ENCODE measurements at places on chromosomes 11 and 22. TPM values are rescaled to one million over a fixed set of nuclear protein-coding genes. Genes with fewer than 3 reads are reported as not detected.

GRCh38 chr11:92269021-92269420 lies 44.4 kb downstream of the FAT3 start:
- no peak for ATAC-seq

DNA sequence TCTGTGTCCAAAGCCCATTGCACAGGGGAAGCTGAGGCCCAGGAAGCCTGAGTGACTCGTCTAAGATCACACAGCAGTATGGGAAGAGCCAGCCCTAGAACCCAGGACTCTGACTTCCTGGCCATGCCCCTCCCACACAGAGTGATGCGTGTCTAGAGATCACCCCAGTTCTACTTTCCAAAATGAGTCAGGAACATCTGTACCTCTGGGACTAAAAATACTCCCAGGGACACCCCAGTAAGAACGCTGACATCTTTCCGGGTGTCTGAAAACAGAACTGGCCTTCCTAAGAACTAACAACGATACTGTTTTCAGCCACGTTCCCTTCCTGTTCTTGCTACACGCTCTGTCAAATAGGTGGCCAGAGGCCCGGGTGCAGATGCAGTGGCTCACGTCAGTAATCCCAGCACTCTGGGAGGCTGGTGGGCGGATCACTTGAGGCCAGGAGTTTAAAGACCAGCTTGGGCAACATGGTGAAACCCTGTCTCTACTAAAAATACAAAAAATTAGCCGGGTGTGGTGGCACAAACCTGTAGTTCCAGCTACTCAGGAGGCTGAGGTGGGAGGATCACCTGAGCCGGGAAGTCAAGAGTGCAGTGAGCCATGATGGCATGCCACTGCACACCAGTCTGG lies 21.7 kb upstream of the PDGFB start:
- peak; percentile 43 for ATAC-seq

DNA sequence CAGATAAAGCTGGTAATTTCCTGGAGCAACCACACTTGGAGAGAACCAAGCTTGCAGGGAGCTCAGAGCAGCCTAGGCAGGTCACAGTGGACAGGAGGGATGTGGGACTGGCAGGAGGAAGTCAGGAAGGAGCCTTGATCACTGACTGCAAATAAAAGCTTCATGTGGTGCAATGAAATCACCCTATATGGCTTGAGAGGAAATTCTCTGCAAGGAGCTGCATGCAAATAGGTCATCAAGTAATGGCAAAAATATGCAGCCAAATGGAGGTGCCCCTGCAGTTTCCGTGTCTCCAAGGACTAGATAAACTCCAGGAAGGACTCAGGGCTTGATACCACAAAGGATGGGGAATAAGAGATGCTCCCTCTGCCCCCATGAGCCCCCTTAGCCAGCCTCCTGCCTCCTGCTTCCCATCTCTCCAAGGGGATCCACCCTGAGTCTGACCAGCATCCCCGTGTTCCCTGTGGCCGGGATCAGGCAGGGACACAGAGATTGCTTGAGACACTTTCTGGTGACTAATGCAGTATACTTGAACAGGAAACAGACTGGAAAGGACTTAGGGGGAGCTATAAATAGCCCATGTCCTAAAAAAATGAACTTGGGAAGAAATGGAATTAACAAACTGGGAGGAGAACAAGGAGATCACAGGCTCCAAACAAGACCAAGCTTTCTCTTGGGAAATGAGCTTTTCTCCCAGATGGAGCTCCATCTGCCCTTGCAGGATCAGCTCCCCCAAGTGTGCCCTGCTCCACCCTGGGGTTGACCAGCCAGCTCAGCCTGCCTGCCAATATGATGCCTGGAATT lies 23.9 kb upstream of the MICAL2 start:
- ATAC-seq = peak; percentile 96

DNA sequence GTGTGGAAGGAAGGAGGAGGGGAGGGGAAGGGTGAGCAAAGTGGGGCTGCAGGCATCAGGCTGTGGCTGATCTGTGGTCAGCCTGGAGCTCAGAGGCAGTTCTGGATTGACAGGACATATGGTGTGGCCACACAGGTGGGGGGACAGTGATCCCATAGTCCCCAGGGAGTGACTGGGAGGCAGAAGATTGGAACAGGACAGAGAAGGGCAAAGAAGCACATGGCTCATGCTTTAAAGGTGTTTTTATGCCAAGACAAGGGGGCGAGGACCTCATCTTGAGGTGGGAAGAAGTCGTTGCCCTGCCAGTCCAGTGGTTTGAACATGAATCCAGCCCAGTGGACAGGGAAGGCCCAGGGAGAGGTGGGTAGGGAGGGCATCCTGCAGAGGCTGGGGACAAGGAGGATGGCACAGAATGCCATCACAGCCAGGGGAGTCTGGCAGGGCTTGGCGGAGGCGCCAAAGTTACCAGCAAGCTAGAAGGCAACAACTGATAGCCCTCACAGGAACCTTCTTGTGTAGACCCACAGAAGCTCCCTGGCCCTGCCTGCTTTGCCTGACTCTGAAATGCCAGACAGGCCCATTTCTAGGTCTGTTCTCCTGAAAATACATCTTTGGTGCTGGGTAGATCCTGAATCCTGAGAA lies 3.1 kb downstream of the BET1L start:
- no peak for ATAC-seq

GRCh38 chr11:105911454-105911853 lies 110.6 kb downstream of the MSANTD4 start:
- ATAC-seq = no peak

GRCh38 chr11:17633987-17634775 lies 85.2 kb upstream of the MYOD1 start:
- ATAC-seq = peak; percentile 17

- ATAC-seq = no peak
Measured at GRCh38 chr11:27416568-27417176, 53.7 kb upstream of the CCDC34 start.

- ATAC-seq = no peak
Measured at GRCh38 chr11:35009191-35009943, 92.9 kb downstream of the PDHX start.

The LSP1 gene
- total RNA-seq = 13.4 TPM

The TMEM151A gene
- total RNA-seq = not detected
